ENCODE measurements at places on chromosomes 6 and 20.

DNA sequence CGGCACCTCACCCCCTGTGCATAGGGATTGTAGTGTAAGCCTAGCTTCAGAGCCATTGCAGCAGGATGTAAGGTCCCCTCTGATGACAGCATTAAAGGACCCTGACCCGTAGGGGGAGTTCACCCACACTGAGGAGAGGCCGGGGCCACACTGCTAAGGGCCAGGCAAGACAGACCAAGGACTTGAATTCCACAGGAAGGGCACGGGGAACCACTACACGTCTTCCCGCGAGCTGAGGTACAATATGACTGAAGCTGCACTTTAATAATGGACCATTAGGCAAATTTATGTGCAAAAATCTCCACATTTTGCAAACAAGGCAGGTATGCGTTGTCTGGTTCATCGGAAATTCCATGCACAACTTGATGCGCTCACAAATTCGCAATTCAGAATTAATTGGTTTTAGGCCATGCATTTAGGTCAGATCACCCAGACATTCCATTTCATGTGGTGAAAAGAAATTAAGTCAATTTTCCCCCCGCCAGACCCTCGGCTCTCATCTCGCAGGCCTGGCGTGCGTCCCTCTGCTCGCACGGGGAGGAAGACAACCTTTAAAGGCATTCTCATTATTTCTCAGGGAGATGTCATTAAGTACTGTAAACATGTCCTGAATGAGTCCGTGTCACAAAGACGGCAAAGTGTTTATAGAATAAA lies 111.8 kb downstream of the FOXA2 start:
- DNase-seq = no peak

GRCh38 chr20:36004045-36004444 lies 35.7 kb downstream of the CNBD2 start:
- no peak for DNase-seq

DNA sequence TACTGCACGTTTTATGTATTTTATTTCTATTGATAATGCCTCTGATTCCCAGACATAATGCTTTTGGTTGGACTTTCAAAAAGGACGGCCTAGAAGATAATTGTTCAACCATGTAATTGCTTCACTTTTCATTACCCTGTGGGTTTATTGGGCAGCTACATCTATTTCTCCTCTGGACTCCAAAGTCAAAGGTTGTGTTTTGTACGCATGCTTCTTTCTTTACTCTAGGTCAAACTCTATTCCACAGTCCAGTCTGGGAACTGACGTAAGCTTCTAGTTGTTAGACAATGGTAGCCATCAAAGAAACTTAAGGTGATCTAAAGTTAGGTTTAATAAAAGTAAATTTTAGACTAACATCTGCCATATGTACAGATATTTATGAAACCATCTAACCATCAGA lies 6.6 kb upstream of the SLC17A3 start:
- no peak for DNase-seq

- DNase-seq = no peak
Measured at GRCh38 chr6:2020909-2021308, 224.5 kb downstream of the GMDS start.

DNA sequence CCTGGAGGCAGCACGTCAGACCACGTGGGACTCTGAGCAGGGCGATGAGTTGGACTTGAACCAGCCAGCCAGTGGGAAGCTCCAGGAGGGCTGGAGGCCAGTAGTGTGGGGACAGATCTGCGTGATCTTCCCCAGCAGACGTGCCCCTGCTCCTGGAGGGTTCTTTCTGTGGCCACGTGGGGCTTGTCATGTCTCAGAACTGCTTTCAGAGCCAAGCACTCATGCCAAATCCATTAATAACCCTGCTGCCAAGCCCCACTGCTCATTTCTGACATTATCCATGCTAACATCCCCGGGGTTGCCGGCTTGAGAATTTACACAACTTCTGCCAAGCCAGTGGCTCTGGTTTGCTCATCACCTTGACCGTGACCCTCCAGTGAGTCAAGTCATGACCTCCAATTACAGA lies 38.3 kb downstream of the SIRPA start:
- DNase-seq = no peak

GRCh38 chr6:19175023-19175422 lies 662.1 kb upstream of the ID4 start:
- DNase-seq = no peak

GRCh38 chr20:46523696-46524328 lies 10.5 kb upstream of the ZNF334 start:
- no peak for DNase-seq

DNA sequence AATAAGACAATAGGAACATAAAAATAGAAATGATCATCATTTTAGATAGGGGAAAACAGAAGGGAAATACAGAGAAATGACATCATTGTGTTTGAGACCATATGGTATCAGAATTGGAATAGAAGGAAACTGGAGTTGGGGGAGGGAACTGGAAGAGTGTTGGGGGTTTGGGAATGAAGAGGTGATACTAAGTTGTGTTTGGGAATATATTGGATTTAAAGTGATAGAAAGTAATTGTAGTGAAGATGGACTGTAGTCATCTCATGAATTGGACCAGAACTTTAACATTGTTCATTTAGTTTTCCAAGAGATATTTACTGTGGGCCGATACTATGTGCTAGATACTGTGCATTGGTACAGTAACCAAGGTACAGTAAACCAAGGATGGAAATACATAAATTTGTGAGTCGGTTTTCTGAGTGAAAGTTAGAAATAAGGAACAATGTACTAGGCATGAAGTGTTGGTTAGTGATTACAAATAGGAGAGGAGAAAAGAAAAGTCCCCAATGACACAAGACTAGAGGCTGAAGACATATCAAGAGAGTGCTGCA lies 32.3 kb downstream of the KCNQ5 start:
- DNase-seq = no peak

DNA sequence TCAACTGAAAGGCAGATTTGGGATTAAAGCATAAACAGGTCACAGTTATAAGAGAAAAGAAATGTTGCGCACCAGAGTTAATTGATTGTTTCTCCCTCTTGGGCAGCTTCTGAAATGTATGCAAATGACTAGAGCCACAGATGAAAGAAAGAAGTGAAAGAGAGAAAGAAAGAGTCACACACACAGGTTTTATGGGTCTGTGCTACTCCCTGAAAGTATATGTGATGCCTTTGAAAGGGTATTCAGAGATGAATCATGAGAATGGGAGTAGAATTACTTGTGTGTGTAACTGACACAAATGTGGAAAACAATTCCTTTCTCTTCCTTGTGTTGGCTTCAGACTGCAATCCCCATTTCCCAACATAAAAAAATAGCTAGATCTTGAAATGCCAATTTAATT lies 196.9 kb downstream of the FOXA2 start:
- no peak for DNase-seq

GRCh38 chr20:19407736-19408135 lies 195.3 kb downstream of the SLC24A3 start:
- DNase-seq = no peak

GRCh38 chr20:35296101-35296554 lies 3.9 kb upstream of the FAM83C start:
- DNase-seq = no peak

DNA sequence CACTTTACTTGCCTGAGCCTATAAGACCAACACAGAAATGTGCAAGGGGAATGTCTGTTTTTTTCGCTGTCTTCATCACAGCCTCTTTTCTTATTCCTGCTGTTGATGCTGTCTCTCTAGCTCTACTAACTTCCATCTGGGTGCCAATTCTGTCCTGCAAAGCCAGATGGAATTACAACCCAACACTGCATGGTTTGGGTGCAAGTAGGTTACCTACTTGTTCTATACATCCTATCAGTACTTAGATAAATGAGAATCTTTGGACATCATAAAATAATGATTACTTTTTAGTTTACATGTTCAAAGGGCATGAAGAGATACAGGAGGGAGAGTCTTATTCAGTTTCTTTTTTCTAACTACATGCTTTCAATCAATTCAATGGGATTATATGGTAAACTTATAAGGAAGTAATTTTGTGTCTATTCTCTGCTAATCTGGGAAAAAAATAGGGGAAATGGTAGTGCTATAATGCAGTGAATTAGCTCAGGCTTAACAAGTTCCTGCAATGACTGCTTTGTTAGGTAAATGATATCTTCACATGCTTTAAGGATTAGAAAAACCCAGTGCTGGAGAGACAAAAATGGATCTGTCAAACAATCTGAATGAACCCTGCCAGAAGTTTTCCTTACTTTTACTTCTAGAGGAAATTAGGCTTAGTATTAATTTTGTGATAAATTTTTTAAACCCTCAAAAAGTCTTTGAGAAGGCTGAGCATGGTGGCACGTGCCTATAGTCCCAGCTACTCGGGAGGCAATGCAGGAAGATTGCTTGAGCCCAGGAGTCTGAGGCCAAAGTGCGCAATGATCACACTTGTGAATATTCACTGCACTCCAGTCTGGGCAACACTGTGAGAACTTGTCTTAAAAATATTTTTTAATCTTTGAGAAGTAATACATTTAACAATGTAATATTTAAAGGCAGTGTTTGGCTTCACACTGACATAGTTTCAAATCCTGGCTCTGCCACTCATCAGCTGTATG lies 86.5 kb upstream of the E2F3 start:
- DNase-seq = no peak

GRCh38 chr20:22160101-22160652 lies 424.2 kb downstream of the FOXA2 start:
- DNase-seq = no peak

DNA sequence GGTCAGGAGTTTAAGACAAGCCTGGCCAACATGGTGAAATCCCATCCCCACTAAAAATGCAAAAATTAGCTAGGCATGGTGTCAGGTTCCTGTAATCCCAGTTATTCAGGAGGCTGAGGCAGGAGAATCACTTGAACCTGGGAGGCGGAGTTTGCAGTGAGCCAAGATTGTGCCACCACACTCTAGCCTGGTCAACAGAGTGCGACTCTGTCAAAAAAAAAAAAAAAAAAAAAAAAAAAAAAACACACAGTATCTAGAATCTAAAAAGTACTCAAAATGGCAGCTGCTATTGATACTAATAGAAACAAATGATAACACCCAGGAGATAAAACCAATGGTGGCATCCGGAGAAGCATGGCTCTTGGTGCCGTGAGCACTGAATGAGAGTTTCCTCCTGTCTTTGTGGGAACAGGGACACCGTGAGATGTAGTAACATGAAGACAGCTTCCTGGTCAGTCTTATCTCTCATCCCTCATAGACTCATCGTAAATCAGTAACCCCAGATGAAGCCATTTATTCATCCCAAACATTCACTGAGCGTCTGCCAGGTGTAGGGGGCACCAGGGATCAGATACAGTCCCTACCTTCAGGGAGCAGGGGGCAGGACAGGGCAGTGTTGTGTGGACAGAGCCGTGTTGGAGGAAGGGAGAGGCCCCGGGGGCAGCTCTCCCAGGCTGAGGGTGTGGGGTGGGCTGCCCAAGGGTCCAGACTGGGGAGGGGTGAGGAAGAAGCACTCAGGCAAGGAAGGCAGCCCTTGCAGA lies 66.1 kb downstream of the SYNJ2 start:
- no peak for DNase-seq

DNA sequence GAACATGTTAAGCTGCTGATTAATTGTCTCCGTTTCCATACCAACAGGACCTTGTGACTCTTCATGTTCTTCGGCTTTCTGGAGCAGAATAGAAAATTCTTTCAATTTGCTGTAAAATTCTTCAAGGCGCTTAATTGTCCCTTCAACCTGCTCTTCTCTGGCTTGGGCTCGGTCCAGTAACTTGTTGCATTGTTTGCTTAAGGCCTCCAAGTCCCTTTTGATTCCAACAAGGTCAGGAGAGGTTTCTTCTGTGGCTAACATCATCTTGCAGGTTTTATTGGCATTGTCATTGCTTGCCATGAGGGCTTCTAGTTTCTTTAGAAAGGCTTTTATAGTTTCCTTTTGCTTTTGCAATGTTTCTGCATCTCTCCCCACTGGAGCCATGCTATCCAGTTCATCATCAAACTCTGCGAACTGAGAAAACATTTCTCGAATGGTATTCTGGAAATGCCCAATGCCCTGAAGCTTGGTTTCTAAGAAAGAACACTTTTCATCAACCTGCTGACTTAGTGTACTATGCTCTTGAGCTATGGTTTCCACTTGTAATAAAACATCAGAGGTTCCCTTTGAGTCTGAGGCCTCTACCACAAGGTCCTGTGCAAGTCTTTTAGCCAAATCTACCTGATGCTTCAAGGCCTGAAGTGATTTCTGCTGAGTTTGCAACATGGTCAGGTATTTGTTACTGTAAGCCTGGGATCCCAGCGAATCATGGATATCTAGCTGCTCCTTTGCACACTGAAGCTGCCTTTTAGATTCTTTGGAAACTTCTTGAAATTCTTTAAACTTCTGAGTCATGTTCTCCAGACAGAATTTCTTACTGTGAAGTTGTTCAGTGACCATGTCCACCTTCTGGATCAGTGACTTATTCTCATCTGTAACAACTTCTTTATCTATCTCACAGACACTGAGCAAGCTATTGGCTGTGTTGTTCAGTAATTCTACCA lies 90.2 kb downstream of the DST start:
- no peak for DNase-seq

GRCh38 chr6:127765949-127766348 lies 134.9 kb downstream of the THEMIS start:
- no peak for DNase-seq

GRCh38 chr20:41989039-41989679 lies 371.0 kb upstream of the CHD6 start:
- no peak for DNase-seq

- DNase-seq = no peak
Measured at GRCh38 chr20:56685879-56686278, 56.8 kb downstream of the TFAP2C start.

GRCh38 chr20:49230021-49230420 lies 10.8 kb downstream of the DDX27 start:
- DNase-seq = no peak

- DNase-seq = no peak
Measured at GRCh38 chr6:34497411-34497810, 31.5 kb downstream of the PACSIN1 start.

DNA sequence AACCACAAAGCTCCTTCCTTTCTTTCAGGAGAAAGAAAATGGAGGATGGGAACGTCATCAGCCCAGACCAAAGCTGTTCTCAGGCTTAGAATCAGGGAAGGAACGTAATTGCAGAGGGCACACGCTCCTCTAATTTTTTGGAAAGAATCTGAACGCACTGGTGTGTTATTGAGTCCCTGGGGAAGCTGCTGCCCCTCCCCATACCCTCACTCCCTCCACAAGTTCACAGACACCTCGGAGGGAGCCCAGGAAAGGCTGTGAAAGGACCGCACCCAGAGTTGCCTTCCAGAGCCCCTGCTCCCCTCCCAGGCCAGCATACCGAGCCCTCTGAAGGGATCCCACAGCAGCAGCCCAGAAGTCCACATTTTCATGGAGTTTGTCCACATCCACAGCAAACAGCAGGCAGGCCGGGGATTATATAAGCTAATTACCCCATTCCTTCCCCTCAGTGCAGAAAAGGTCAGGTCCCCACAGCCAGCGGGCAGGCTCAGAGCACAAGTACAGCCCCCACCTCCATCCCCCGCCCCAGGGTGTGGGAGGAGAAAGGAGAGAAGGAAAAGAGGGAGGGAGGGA lies 53.7 kb downstream of the ANKRD60 start:
- no peak for DNase-seq

DNA sequence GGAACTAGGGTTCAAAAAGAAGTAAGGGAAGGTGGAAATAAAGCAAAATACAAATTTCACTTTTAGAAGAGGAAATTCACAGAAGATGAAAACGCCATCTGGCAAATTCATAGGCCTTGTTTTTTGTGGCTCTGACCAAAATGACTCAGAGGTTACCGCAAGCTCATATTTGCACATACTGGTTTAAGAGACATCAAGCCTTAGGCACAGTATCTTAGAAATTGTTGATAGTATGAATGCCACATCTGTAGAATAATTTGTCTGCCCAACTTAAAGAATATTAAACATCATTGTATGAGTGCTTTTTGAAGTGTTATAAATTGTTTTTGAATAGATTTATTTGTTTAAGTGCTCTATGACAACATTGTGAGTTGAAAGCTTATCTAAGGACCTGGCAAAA lies 10.6 kb downstream of the TAAR1 start:
- no peak for DNase-seq

Measured in stimulated activated CD4-positive, alpha-beta T cell treated with anti-CD3 and anti-CD28 coated beads, Interleukin-2, amount 100 ng/mL, for 24 hours (primary cell).